ENCODE measurements at places on chromosomes 2 and 18.

GRCh38 chr2:30714811-30715709 is 92.2 kb downstream of the CAPN13 start:
- DNase-seq: no peak

DNA sequence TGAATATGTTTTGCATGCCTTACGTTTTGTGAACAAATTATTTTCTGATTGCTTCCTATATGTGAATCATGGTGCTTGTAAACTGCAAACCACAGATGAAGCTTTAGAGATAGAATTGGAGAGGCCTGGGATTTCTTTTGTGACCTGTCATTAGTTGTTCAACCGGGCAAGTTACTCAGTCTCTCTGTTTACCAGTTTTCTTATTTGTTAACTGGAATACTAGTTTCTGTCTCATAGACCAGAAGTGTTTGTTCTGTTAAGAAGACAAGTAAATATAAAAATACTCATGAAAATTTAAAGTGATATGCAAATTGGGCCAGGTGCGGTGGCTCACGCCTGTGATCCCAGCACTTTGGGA is 27.3 kb downstream of the DGKD start:
- no peak for DNase-seq

DNA sequence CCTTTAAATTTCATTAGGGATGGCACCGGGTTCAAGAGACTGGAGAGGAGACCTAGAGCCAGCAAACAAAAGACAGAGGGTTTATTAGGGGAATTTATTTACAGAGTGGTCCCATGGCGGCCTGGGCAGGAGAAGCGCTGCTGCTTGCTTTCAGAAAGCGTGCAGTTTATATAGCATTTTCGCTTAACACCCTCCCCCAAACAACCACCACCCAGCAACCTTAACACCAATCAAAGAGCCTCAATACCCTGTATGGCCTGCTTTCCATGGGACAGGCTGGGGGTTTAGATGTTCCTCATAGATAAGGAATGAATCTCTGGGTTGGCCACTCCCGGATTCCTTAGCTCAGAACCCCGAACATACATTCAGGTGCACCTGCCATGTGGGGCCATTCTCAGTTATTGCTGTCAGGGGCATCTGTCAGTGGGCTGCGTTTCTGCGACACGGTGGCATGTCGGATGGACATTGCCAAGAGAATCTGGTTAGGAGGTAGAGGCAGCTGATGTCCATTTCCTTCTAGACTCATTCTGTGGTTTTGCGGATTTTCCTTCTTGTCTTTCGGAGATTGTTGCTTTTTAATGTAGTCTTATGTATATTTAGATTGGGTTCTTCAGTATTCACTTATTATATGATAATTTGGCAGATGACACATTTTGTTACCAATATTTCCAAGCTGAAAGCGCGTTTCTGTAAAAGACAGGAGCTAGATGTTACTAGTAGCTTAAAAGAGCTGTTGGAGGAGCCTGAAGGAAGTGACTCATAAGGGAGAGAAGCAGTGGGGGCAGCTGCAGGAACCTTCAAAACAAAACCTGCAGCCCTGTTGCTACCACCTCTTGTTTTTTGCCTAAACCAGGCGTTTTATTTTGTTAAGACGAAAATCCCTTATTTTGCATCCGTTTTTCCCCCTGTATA is 7.2 kb downstream of the AGAP1 start:
- DNase-seq: no peak

DNA sequence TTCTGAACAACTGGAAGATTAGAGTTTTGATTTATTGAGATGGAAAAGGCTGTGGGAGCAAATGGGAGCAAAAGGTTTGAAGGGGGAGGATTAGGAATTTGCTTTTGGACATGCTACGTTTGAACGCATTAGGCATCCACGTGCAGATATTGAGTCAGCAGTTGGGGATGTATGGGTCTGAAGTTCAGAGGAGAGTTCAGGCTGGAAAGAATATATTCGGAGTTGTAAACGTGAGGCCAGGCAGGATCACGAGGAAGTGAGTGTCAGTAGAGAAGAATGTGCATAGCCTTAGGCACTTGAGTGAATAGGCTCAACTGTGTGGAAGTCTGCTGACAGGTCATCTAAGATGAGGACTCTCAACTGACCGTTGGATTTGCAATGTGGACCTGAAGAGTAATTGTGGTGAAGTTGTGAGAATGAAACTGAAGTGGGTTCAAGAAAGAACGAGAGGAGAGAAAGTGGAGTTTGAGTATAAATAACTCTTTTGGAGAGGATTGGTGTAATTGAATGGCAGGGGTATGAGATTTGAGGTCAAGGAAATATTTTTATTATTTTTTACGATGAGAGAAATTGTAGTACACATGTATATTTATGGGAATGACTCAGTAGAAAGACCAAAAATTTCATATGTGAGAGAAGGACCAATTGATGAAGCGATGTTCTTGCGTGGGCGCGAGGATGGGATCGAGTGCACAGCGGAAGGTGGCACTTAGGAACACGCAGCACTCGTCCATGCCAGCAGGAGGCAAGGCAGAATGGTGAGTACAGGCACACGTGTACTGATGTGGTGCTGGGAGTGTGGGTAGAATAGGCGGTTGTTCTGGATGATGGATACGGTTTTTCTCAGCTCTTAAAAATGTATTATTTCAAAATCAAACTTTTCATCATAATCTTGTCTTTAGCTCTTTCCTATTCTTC is 40.5 kb upstream of the POLE4 start:
- no peak for DNase-seq

GRCh38 chr2:67234440-67234839 is 162.7 kb upstream of the ETAA1 start:
- DNase-seq: no peak

DNA sequence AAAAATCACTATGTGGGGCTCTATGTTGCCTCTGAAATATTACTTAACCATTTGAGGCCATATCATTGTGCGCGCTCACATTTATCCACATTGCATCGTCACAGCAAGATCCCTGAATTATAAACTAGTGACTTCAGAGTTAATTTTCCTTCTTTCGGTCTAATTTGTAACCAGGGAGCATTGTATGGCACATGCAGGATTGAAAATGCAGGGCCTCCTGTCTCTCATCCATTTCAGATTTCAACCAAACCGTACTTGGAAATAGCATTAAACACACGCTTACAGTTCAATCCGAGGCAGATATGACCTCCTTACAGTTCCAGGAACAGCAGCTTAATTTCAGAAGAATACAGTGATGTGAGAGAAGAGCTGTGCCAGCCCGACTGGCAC is 532 bp downstream of the MYOM1 start:
- DNase-seq: no peak

GRCh38 chr2:148032215-148032614 is 11.3 kb downstream of the MBD5 start:
- DNase-seq: no peak

- no peak for DNase-seq
Observed at GRCh38 chr18:76992226-76993084, 140.1 kb downstream of the MBP start.

- DNase-seq: no peak
Observed at GRCh38 chr2:176115883-176116813, at the start of gene HOXD10. Gene HOXD10 (plus strand): TSS chr2:176116778. CDS start chr2:176116834, 56 bp downstream.

GRCh38 chr2:38522754-38523349 is 79.9 kb downstream of the HNRNPLL start:
- DNase-seq: no peak

DNA sequence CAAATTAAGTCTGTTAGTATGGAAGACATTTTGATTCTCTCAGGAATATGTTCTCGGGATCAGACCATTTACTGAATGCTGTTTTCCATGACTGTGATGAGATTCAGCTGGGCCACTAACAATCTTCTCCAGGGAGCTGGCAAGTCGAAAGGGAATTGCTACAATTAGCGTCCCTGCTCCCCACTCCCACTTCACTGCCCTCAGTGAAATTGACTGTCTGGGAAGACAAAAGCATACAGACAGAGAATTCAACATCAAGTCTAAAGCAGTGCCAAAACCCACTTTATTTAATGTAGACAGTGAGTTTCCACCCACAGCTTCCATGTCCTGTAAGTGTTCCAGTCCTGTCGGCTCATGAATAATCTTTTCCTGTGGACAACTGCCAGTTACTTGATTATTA is 34.0 kb upstream of the COL3A1 start:
- peak; percentile 10 for DNase-seq

DNA sequence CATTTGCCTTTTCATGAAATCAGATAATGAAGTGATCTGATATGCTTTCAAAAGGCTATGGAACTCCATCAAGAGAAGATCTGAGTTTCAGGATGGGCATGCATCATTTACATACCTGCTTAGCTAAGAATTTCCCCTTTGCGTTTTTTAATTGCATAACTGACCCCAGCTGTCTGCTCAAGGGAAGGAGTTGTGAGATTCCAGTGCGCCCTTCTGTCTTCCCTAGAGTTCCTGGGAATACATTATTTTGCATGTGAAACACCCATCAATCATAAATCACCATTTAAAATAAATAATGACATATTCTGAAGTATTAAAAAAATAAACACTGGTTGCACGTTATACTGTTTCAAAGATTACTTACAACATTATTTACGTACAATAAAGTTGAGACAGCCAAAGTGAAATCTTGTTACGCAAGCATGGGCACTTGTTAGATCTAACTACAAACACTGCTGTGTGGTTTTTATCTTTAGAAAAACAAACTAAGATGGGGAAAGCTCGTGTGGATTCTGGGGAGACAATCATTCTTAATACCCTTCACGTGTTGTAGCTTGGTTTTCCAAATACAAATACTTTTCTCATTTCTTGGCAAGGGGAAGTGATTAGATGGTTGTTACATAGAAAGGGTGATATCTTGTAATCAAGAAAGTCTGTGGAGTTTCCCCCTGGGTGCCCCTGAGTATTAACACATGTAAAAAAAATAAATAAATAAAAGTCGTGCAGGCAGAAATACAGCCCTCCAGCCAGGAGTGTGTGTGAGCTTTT is 125.7 kb upstream of the LMAN1 start:
- DNase-seq: no peak

DNA sequence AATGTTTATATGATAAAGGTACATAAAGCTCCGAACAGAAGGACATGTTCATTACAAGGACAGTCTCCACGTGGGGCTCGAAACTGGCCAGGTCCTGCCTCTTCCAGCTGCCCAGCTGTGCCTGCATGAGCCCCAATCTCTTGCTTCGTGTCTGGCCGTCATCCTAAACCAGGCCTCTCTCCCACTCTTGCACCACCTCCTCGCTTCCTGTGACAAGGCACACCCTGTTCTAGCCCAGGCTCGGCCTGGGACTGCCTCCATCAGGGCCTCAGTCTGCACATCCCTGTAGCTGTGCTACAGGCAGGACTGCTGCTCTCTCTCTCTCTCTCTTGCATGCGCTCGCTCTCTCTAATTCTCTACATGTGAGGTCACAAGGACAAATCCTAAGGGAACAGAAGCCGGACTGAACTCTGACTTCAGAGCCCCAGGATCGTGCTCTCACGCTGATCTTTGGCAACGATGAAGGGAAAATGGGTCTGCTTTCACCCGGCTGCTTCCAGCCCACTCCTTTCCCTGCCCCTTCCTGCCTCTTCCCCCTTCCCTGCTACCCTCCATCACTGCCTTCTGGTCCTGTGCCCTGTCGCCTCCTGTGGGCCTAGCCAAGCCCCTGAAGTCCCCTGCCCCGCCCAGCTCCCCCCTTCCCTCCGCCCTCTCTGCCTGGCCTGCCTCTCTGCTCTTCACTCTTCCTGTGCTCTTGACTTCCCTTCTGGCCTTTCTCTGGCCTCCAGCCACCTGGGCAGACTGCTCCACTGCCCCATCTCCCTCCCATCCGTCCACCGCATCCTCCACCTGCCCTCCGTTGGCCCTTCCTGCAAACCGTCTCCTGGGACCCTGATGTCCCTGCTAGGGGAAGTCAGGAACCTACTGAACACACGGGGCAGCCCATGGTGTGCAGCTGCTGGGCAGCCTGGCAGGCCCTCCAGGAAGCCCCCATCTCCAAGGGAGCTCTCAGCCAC is 7.8 kb upstream of the GPR55 start:
- DNase-seq: peak; percentile 86

DNA sequence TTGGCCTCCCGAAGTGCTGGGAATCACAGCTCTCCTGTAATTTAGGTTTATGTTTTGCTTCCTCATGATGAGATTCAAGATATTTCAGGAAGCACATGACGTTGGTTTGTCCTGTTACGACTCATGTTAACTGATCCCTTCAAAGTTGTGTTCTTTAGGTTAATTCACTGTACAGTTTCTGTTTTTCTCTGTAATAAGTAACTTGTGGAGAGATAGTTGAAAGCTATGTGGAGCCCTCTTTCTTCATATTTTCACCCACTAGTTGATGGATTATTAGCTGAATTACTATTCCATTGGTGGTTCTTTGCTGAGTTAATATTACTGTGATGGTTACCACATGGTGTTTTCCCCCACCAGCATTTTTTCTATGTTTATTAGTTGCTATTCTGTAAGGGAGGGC is 18.3 kb upstream of the CHCHD5 start:
- DNase-seq: no peak

DNA sequence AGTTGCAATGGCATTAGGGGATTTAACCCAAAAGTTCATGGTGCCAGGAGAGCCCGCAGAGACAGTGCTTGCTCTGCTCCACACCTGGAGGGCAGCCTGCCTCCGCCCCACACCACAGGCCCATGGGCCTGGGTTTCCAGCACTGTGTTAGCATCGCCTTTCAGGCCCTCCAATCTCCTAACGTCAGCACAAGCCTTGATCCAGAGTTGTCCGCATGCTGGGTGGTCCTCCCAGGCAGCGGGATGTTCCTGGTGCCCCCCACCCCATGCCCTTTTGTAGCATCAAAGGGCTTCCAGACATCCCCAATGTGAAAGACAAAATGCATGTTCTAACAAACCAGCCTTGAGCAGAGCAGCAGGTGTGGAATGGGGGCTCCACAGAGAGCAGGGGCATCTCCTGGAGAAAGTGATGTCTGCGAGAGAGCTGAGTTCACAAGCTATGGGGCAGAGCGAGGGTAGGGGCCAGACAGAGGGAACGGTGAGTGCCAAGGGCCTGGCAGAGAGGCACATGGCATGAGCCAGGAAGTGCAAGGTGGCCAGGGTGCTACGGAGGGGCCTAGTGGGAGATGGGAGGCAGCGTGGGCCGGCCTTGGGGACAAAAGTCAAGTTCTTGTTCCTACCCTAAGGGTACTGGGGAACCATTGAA is 119.2 kb downstream of the CYP26B1 start:
- DNase-seq: no peak

DNA sequence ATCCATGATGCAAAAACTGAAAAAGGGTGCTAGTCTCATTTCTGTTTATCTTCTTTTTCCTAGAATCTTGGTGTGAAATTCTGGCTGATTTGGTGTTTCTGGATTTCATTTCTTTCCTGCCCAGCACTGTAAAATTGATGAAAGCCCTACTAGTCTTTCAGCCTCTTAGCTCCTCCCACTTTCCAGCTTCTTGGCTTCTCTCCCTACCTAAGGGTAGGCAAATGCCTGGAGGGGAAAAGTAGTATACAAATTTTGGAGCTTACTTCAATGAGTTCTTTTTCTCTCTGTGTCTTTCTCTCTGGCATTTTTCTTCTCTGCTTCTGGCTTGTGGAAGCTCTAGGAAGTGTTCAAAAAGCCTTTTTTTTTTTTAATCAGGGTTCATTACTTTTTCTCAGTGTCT is 160.5 kb downstream of the XIRP2 start:
- DNase-seq: no peak

- peak; percentile 72 for DNase-seq
Observed at GRCh38 chr2:74555610-74556103, 1.1 kb downstream of the DOK1 start.
